HepG2 (cell line): ENCODE measurements at places on chromosomes 2 and 18.

DNA sequence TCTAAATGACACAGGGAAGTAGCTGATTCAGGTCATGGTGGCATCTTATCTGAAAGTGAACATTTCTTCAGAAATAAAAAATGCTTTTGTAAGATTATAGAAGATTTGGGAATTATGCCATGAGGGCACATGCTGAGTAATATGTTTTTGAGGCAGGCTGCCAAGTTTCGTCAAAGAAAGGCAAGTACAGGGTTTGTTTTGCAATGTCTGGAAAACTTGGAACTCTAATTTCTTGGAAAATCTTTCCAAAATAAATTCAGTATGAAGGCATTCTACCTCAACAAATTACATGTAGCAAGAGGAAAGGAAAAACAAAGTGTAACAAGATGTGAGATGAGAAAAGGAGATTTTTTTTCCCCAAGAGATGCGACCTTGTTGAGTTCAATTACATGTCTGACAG is 167.7 kb downstream of the PLCL1 start:
- no peak for DNase-seq

DNA sequence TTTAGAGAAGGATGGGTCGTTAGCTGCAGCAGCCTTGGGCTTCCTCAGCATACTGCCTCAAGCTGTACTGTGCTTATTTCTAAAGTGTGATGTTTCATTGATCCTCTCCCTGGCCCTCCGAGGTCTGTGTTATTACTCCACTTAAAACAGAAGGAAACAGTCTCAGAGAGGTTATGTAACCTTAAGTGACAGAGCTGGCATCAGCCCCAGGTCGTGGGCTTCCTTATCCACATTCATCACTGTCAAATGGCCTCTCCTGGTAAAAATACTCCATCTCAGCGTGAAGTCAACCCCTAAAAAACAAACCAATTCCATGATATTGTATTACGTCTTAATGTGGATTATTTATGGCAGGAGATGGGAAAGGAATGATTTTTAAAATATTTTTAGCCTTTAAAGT is 153.3 kb upstream of the NOSTRIN start:
- no peak for DNase-seq

GRCh38 chr2:133865141-133865540 is 296.9 kb upstream of the NCKAP5 start:
- DNase-seq = no peak

DNA sequence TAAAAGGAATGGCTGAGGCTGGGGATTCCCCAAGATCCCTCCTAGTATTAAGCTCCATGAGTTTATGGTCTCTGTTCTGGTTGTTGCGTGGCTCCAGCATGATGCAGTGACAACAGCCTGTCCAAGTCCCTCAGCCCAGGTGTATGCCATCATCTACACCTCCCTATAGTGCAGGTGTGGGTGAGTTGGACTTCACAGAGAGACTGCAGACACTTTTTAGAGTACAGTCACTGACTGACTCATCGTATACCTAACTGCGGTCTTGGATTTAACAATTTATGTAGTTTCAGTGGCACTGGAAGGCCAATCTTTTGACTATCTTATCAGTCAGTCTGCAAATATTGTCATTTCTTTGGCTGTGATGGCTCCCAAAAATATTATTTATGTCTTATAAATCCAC is 415.0 kb downstream of the TMX3 start:
- no peak for DNase-seq

DNA sequence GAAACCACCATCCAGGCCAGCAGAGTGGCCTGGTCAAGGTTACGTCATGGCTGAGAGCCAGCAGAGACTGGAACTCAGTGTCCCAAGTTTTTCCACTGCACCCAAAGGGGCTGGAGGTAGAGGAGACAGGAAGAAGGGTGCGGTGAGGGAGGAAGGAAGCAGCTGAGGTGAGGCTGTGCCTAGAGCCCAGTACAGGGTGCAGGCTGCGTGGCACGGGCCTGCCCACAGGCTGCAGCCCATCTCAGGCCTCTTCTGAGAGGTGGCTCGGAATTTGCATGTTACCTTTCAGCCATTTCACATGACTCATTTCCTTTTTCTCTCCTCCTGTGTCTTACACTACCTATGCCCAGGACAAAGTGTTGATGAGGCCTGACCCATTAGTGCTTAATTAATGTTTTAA is 13.7 kb upstream of the MGAT4A start:
- no peak for DNase-seq

GRCh38 chr2:1032030-1032429 is 81.4 kb downstream of the SNTG2 start:
- no peak for DNase-seq

DNA sequence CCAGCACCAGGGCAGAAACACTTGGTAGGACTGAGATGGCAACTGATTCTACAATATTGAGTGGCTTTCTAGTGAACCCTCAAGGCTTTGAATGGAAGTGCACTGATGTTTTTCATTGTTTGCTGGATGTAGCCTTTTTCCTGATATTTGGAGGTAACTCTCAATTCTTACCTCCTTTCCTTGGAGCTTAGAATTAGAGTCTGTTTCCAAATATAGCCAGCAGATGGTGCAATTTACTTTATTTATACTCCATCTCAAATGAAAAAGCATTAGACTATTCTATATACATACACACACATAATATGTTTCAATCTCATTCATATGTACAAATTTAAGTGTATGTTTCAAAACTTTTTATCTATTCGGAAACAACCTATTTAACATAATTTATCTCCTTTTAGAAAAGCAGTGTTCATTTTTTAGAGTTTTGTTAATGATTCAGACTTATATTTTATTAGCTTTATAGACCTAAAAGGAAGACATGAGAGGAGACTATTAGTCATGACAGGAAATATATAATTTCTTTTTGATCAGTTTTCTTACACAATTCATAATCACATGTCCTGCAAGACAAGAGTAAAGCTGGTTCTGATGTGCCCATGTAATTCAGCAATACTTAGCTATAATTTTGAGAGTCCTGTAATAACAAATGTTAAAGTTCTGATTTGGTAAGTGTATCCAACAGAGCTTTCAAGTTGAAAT is 124.8 kb downstream of the NUP35 start:
- peak; percentile 15 for DNase-seq
